ENCODE measurements at places on chromosomes 1 and 21.

GRCh38 chr1:243434594-243434993 lies 178.8 kb downstream of the SDCCAG8 start:
- no peak for ATAC-seq

DNA sequence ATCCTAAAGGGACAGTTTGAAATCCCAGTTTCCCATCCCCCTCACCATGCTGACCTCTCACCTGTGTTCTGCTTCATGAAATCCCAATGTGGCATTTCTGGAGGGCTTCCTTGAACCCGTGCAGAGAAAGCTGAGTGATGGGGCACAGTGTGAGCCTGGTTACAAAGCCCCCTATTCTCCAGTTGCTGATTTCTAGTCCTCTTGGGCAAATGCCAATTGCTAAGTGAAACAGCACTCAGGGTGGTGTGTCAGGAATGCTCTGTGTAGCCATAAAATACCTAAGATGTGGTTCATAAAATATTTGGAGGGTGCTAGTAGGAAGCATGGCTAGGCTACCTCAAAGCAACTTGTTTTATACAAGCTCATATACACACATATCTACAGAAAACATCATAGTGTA lies 32.0 kb downstream of the SUSD4 start:
- no peak for ATAC-seq

DNA sequence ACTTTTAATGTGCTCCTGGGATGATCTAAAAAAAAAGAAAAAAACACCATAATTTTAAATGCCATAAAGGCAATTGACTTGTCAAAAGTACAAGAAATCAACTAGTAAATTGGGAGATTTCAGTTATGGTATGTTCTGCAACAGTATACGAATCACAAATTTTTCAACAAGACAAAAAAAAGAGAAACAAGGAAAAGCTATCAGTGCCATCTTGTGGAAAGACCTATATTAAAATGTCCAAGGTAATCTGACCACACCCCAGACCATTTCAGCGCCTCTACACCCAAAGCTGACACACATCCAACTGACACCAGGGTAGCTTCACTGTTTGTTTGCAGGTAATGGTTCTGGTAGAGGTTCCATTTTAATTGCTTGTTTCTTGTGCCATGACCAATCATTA lies 5.0 kb upstream of the DUSP23 start:
- no peak for ATAC-seq

- no peak for ATAC-seq
Measured at GRCh38 chr1:214645712-214646111, 42.7 kb downstream of the CENPF start.

DNA sequence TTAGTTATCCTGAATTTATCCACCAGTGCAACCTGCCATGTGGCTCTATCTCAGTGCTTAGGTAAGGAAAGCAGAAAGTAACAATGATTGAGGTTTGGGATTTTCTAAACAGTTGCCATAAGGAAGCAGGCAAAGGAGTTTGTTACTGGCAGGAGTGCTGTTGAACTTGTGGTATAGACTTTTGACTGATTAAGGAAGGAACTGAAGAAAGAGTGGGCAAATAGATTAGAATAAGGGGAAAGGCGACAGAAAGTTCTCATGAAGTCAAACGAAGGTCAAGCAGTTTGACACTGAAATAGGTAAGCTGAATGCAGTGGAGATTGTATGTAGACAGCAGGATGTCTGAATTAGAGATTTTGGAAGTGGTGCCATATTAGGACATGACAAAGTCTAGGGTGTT lies 24.2 kb upstream of the CR2 start:
- peak; percentile 79 for ATAC-seq

GRCh38 chr1:60277269-60277668 lies 203.7 kb upstream of the C1orf87 start:
- no peak for ATAC-seq

- ATAC-seq, result no peak
Measured at GRCh38 chr21:40797891-40798290, 49.1 kb downstream of the DSCAM start.

GRCh38 chr1:235038701-235039100 lies 89.9 kb downstream of the TOMM20 start:
- no peak for ATAC-seq

GRCh38 chr1:38403667-38404066 lies 357.1 kb upstream of the POU3F1 start:
- no peak for ATAC-seq

DNA sequence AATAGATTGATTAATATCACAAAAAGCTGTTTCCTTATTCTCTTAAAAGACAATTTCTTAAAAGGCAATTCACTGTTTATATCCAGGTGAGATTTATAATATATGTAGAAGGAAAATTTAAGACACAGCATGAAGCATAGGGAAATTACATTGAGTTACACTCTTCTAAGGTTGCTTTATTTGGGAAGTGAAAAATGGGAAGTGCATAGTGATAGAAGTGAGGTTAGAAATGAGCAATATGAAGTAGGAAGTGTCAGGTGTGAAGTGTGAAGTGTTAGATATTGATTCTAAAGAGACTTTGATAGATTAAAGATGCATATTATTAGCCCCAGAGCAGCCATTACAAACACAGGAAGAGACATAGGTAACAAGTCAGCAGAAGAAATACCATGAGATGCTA lies 40.3 kb downstream of the FH start:
- no peak for ATAC-seq

DNA sequence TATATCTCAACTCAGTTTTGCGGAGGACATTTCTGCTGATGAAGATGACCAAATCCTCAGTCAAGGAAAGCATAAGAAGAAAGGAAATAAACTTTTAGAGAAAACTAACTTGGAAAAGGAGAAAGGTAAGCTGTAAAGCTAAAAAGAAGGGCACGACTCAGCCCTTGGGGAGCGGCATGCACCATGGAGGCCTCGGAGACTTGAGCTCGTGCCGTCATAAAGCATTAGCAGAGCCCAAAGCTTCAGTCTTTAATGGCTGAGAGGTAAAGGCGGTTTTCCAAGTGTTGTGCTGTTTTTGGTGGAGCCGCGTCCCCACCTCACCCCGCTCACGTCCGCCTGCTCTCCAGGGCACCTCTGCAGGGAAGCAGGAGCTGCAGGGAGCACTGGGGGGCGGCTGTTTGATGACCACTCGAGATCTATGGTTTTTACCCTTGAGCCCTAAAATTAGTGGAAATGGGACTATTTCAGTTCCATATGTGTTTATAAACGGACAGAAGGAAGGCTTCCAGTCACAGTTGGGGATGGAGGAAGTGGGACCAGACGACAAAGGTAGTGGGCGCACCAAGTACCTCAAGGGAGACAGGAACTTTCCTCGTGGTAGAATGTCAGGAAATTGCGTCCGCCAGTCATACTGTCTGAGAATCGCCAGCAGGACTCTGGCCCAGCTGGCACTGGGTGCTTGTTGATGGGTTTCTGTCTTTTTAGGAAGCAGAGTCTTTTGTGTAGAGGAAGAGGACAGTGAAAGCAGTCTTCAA lies 27.6 kb downstream of the RRP1B start:
- ATAC-seq, result no peak

DNA sequence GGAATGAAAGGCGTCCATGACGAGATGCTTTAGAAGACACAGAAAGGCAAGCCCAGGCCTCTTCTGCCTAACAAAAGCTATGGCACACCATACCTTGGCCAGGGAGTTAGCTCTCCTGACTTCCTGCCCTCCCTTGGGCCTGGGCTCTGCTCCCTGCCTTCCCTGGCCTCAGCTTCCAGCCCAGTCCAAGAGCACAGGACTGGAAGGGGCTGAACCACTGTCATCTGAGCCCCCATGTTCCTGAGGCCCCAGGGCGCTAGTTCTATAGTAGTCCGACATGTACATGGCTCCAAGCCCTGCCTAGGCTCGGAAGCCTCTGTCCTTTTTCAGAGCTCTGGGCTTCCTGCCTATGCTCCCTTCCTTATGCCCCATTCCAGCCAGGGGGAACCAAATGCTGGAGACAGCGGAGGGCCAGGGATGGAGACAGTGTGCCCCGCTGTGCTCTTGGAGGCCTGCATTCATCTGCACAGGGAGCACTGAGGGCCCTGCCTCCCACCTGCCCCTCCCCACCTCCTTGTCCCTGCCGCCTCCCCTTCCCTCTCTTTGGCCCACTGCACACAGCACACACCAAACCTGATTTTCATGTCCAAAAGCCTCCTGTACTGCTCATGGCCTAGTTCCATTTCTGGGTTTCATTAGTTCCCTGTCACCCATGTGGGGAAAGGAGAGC lies 240.1 kb downstream of the RHOU start:
- no peak for ATAC-seq

DNA sequence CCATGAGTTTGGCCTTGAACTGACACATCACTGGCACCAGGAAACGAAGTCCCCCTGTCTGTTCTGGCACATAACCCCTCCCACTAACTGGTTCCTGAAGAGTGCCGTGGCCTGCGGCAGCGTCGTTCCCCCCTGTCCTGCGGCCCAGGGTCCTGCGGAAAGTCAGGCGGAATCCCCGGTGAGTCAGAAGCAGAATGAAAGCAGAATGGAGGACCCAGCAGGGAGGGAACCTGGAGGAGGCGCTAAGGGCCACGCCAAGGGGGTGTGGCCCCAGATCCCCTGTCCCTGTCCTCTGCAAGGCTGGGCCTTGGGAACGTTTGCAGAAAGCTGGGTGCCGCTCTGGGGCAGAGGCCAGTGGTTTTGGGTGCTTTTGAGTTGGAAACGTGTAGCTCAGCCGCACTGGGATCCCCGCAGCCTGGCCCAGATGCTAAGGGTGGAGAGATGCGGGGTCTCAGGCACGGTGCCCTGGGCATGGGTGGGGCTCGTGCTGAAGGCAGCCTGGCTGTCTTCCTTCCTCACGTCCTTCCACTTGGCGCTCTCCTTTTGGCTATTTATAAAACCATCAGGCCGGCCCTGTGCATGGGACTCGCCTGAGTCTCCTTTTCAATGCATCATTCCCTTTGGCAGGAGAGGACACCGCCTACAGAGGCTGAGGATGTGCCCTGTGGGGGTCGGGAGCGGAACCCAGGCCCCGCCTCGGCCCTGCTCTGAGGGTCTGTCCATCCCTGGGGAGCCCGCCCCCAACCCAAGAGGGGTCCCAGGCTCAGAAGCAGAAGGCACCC lies 36.2 kb downstream of the TP73 start:
- ATAC-seq, result peak; percentile 61

DNA sequence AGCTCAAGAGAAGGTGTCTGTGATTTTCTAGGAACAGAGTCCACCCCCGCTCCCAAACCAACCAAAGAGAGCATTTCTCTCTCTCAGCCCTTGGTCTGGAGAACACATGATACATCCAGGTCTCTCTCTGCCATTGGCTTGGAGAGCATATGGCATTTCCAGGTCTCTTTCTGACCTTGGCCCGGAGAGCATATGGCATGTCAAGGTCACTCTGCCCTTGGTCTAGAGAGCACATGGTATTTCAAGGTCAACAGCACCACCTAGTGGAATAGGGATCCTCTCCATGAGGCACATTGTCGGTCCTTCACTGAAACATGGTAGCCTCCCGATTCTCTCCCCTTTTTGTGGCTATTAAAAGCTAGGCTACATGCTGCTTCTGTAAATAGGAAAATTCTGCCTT lies 437.7 kb upstream of the OLFM3 start:
- ATAC-seq, result no peak

Measured in stimulated activated memory B cell treated with anti-CD40 and anti-IgM and Interleukin-4, amounts not matched to agents 10 μg/mL and 1 μg/mL and 100 μg/mL, for 72 hours (primary cell).